Activated T-helper 9 cell treated with anti-CD3 and anti-CD28 coated beads, Interleukin-2, amount 50 U/mL, for 16 hours (primary cell): ENCODE measurements at places on chromosomes 3 and 15.

- no peak for DNase-seq
Observed at GRCh38 chr3:66298591-66298990, 77.8 kb downstream of the SLC25A26 start.

DNA sequence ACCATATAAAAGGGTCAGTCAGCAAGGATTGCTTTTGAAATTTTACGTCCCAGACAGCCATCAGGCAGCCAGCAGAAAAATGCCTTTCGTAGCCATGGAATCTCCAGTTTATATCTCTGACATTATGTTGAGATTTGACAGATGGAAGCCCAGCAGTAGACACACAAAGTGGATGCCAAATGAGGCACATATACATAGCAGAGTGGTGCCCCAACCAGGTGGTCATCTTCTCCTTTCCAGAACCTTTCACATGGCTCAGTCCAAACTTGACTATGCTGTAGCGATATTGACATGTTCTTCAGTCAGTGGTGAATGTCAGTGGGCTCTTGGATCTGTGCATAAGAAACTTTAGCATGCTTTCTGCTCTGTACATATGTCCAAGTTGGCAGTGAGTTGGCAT, 123.3 kb upstream of the GBE1 start:
- DNase-seq, result no peak

GRCh38 chr3:134445636-134446035, 40.1 kb downstream of the ANAPC13 start:
- no peak for DNase-seq

DNA sequence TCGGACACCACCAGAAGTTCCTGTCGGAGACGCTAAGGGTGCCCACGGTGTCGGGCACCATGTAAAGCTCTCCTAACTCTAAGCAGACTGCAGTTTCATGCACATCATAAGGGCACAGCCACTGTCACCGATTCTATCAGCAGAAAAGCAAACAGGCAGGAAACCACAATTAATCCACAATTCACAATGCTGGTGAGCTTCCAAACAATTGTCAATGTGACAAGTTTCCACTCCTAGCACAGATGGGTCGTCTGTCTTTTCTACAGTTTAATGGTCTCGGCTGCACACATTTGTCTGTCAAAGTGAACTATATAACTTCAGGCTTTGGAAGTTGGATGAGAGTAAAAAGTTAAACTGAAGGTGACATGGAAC, 8.8 kb upstream of the OCA2 start:
- DNase-seq, result no peak

GRCh38 chr3:187973977-187974870, 179.7 kb upstream of the LPP start:
- no peak for DNase-seq

GRCh38 chr3:62546266-62546665, 172.9 kb upstream of the FEZF2 start:
- DNase-seq, result no peak

DNA sequence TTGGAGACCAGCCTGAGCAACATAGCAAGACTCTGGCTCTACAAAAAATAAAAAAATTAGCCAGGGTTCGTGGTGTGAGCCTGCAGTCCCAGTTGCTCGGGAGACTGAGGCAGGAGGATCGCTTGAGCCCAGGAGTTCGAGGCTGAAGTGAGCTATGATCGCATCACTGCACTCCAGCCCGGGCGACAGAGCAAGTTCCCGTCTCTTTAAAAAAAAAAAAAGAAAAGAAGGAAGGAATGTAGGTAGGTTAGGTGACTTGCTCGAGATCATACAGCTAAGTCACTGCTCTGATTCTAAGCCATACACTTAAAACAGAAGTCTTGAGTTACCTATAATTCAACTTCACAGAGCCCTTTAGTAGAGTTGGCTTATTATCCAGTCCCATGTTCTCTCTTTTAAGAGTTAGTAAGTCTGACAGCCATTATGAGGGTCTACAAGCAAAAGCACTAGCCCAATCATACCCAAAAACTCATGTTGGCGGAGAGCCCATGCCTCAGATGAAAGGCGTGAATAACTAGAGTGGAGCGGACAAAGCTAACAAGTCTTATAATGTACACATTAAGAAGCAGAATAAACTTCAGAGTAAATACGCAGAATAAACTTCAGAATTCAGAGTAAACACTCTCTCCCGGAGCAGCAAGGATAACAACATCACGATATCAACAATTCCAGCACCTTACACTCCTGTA, 768 bp downstream of the AAGAB start:
- DNase-seq, result no peak
